ENCODE measurements at places on chromosomes 2 and 18.

DNA sequence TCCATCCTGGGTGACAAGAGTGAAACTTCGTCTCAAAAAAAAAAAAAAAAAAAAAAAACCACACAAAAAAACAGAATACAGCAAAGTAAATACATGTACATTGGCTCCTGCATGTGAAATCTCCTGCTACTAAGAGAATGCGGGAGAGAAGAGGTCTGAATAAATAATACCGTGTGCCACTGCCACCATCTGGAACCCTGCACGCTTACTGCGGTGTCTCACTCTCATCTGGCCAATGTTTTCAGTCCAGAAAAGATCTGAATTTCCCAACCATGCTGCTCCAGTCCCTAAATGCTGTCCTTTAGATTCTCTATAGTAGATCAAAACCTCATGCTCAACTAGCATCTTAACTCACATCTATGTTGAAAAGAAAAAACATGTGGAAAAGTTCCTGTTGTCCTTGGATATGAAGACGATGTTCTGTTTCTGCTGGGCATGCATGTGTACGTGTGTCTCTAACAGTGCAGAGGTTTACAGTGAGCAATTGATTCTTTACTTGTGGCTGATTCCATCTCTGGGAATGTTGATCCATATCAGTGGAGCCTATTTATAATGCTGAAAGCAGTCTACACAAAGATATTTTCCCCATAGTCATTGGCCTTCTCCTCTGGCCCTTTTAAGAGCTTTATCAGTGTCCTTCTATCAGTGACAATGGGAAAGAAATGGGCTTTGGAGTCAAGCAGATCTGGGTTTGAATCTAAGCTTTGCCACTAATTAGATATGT is 11.9 kb downstream of the STON1 start:
- DNase-seq = no peak

- DNase-seq = no peak
These were observed 41.6 kb upstream of the GPR39 start for GRCh38 chr2:132374961-132375360.

DNA sequence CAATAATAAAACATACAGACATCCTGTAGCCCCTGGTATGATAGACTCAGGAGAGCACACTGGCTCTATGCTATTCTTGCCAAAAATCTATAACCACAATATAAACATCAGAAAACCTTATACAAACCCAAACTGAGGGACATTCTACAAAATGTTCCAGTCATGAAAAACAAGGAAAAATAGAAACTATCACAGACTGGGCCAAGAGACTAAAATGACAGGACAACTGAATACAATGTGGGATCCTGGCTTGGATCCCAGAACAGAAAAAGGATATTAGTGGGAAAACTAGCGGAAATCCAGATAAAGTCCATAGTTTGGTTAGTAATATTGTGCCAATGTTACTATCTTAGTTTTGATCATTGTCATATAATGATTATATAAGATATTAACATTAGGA is 29.6 kb upstream of the EPAS1 start:
- DNase-seq = no peak

- DNase-seq = no peak
These were observed 8.9 kb downstream of the SLC4A3 start for GRCh38 chr2:219636144-219636915.

DNA sequence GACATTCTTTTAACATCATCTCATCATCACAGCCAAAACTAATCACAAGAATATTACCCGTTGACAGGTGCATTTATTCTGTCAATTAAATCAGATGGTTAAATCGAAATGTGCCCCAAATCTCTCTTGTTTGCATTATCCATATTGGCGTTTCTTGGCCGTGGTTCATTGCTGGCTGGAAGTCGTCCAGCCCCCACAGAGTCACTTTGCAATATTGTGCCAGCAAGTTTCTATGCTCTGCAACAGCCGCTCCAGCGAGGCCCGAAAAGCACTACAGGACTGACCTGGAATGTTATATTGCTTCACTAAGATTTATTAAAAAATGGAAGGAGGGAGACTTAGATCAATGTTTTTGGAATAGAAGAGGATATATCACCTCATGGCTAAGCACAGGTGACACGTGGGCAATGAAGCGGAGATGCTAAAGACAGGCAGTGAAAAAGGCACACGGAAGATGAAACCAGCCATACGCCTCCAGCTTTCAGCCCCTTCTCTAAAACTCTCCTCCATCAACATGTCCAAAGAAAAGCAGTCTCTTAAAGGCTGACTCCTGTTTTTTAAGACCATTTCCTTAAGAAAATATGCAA is 176.8 kb upstream of the VRK2 start:
- DNase-seq = no peak

DNA sequence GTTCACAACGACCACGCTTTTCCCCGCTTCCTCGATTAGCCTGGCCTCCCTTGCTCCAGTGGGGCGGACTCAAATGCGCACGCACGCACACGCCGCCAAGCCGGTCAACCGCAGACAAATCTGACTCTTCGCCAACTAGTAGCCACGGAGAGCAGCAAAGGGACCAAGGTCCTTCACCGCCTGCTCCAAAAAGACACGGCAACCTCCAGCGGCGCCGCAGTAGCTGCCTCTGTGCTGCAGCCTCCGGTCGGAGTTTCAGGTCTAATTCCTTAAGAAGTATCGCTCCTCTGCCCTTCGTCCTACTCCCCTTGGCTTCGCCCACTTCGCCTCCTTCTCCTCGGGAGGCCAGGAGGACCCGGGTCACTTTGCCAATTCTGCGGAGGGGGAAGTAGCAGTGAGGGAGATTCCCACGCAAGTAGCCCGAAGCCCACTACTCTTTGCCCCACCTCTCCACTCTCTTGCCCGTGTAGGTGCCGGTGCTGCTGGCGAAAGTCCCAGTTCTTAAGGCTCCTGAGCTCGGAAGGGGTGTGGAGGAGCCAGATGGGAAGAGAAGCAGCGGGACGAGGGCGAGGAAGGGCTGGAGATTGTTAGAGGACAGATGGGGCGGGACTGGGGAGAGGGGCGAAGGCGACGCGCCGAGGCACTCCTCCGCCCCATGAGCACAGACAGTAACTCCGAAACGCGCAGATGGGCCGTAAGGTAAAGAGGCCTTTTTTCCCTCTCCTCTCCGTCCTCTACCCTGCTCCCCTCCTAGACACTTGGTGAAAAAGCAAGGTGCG is 615 bp downstream of the AKAIN1 start:
- no peak for DNase-seq

GRCh38 chr2:135190799-135191198 is 138.7 kb downstream of the RAB3GAP1 start:
- no peak for DNase-seq

DNA sequence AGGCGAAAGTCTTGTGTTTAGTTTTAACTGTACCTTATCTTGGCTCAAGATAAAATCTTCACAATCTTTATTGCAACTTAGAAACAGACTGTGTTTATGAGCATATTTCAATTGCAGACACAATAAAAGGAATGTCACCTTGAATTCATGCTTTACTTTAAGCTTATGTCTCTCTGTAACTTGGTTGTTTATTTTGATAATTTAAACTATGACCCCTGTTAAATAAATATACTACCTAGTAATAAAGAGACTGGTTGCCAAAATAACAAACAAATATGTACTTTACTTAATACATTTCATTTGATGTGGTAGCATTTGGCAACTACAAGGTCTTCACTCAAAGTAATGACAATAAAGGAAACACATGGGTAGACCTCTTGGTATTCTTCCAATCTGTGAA is 202.6 kb downstream of the KCNJ3 start:
- DNase-seq = no peak

GRCh38 chr2:135948642-135949355 is 36.6 kb downstream of the DARS1 start:
- no peak for DNase-seq

- no peak for DNase-seq
These were observed 8.8 kb downstream of the NR4A2 start for GRCh38 chr2:156323754-156324153.

DNA sequence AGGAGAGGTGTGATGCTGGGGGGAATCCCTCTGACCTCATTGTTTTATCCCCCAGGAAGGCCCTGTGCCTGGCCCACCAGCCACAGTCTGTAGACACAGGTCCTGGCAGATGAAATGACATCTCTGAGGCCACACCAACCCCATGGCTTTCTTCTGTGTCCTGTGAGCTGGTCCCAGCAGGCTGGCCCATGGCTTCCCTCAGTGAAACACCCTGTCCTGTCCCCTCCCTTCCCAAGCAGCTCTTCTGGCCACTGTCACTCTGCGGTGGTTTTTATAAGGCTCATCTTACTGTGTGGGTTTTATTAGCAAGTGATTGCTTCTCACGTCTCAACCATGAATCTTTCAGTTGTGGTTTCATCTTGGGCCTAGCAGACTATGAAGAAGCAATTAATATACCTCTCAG is 102.8 kb upstream of the STPG4 start:
- no peak for DNase-seq

- no peak for DNase-seq
These were observed 124.4 kb downstream of the FBXO15 start for GRCh38 chr18:74023220-74023619.

DNA sequence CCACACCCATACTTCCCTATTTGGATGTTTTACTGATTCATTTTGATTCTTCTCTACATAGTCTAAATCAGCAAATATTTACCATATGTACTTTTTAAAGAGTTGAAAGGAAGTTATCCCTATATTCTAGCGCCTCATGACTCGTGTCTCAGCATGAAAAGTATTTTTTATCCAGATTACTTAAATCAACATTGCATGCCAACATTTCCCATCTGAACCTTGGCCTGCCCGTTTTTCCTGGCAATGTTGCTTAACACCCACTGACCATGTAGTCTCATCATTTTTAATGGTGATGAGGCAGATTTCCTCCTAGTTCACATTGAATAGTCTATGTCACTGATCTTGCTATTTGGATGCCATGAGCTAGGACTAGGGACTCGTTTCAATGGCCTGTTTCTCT is 13.2 kb upstream of the SCYGR5 start:
- DNase-seq = peak; percentile 76

- peak; percentile 88 for DNase-seq
These were observed 84.9 kb upstream of the EPB41L3 start for GRCh38 chr18:5628512-5629255.

GRCh38 chr2:56682397-56682760 is 498.6 kb downstream of the CCDC85A start:
- DNase-seq = no peak

- DNase-seq = no peak
These were observed 431.2 kb upstream of the CHST9 start for GRCh38 chr18:27616324-27616723.

- peak; percentile 73 for DNase-seq
These were observed 2.8 kb downstream of the ONECUT2 start for GRCh38 chr18:57437766-57438671.

GRCh38 chr2:155026651-155027174 is 328.2 kb downstream of the KCNJ3 start:
- no peak for DNase-seq

DNA sequence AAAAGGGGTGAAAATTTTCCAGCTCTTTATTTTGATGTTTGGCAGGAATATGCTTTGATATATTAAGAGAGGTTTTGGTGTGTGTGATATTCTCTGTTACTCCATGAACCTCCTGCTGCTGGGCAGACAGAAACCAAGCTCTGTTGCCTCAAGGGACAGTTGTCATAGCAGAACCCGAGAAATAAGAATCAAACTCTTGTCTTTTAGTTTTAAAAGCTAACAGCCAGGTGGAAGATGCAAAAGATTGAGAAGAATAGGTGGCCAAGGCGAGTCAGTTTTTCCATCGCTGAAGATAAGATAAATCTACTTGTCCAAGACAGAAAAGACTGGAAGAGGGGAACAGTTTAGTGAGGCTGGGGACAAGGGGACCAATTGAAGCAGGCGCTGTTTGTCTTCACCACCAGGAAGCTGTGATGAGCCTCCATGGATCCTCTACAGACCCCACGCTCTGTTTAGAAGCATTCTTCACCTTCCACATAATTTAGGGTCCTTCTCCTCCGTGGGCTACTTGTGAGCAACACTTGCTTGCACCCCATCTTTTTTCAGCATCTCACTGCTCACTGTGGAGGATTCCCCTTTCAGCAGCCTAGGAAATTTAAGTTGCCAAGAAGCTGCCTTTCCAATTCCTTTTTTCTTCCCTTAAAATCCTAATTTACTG is 23.9 kb downstream of the PMAIP1 start:
- no peak for DNase-seq

DNA sequence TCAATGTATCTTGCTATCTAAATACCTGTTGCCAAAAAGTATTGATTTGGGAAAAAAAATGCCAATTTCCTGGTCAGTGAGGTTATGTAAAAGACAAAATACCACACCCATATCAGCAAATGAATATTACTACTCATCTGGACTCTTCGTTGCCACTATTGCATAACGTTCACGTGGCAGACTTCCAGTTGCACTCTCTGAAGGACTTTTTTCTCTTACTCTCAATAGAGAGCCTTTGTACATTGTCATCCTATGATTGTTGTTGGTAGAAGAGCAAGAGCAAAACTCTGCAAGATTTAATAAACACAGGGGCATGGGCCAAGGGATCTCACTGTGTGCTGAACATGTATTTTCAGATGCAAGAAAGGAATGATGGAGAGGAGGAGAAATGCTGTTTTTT is 689.8 kb downstream of the MBD2 start:
- no peak for DNase-seq

DNA sequence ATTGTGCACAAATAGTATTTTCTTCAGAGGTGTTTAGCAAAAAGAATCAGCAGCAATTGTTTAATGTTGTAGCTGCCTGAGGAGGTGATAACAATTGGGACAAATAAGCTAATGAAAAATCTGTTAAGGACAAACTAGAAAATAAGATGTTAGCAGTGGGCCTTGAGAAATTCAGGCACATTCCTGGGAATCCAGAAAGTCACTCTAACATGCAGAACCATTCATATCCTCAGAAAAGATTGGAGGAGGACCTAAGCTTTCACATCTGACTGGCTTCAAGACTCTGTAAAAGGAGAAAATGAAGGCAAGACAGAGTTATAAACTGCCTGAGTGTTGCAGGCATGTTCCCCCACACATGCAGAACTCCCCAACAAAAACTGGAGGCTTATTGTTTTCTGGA is 353.5 kb upstream of the RGPD4 start:
- DNase-seq = no peak

GRCh38 chr2:60335533-60336237 is 217.8 kb downstream of the BCL11A start:
- peak; percentile 30 for DNase-seq

GRCh38 chr2:165293440-165294420 is 54.5 kb downstream of the SCN2A start:
- peak; percentile 74 for DNase-seq

DNA sequence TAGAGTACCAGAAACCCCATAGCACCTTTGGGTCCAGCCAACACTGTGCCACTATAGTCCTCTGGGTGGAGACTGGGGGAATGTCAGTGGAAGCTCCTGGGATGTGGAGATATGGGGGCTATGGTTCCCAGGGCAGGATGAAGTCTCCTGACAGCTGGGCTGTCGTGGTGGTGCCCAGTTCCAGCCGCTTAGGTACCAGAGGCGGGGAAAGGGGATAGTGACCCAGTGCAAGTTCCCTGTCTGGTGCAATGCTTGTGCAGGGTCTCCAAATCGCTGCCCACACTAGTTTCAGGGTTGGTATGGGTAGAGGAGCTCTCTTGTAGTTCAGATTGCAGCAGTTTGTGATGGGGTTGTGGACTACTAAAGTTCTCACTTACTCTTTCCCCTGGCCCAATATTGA is 97.9 kb downstream of the ANKRD12 start:
- no peak for DNase-seq
